ENCODE measurements at places on chromosomes 2 and 18.

DNA sequence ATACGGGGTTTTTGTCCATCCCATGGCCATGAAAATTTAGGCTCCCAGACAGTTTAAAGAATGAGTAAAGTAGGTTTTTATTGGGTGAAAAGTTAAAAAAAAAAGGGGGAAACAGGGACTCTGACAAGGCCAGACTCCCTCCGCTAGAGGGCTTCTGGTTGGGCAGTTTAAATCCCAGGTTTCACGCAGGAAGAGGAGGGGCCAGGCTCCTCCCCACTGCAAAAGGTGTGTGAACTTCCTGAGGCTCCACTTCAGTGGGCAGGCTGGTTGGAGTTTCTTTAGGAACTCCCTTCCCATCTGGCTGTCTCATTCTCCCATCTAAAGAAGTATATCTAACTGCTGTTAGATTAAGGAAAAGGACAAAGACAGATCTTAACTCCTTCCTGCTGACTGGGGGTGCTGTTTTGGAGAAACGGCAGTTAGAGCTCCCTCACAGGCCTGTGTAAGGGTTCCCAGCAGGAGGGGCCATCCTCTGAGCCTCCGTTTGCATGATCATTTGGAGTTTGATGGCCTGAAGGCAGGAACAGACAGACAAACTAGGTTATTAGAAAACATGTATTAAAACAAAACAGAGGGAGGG is 1160.7 kb downstream of the CNTNAP5 start:
- no peak for DNase-seq

DNA sequence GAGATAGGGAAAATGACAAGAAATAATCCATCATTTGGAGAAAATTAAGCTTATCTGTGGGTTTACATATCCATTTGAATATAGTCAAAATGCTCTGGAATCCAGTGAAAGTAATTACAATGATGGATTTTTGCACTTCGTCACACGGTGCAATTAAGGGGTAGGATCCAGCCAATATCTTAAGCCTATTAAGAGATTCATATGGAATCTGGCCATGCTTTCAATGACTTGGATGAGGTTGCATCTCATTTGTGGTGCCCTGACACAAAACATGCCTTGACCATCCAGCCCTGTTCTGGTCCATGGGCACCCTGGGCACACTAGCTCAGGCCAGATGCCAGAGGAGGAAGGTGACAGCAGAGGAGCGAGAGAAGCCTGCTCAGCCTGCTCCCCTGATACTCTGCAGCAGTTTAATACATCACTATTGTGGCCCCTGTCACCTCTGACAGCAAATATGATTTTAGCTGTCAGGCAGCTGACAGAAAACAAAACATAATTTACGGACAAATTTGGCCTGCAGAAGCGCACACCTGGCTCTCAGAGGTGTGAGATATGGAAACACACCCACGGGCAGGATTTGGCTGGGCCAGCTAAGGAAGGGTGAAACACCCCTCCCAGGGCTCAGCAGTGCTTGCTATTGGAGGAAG is 94.1 kb upstream of the ST8SIA3 start:
- no peak for DNase-seq

DNA sequence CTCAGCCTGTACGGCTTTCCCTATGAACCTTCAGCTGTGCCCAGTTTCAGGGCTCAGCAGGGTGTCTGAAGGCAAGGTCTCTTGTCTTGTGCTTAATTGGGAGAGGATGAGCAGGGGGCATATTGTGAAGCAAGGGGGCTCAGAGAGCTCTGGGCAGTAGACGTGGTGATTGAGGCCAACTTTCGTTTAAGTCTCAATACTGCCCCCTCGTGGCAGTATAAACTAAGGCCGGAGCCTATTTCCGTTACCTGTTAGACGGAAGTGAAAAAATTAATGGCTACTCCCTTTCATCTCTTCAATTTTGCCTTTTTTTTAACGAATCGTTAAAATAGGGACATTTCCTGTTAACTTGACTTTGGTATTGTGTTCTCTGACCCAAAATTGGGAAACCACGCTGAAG is 193.4 kb downstream of the TDRD15 start:
- DNase-seq: peak; percentile 52

DNA sequence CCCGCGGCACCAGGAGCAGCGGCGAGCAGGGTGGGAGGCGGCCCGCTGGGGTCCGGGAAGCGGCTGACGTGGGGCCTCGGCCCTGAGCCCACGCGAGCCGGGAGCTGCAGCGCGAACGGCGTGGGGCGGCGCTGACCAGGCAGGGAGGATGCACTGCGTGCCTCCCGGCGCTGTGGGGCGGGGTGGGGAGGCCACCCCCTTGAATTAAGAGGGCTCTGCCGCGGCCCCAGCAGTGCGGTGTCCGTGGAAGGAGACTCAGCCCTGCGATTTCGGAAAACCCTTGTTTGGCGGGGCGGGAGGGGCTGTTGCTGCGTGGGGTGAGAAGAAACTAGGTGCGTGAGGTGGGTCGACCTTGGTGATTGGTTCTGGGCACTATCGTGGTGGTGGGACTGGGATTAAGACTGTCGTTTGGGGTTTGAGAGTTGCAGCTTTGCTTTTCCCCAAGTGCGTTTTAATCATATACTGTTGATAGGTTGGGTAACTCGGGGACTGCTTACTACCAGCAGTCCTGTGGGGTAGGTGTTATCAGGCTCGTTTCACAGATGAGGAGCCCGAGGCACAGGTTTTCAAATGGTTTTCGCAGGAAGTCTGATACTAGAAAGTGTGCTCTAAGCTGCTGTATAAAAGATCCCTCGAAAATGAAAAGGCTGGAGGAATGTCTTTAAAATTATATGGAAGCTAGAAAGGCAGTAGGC is 722 bp downstream of the ACSL3 start:
- DNase-seq: peak; percentile 55

DNA sequence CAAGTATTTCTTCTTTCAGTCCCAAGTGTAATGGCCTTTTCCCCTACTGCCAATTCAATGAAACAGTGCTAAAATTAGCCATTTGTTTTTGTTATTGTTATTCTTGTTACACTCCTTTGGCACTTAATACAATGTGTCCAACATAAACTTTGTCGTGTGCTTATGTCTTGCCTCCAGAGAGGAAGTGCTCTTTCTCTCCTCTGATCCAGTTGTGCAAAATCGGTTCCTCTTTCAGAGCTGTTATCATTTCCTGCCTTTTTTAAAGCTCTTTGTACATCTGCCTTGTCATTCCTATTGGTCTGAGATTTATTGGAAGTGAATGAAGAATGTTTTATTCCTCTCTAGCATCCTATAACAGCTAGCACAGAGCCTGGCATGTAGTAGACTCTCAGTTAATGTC is 623.2 kb upstream of the ID2 start:
- DNase-seq: no peak

GRCh38 chr2:43685357-43685756 is 9.1 kb upstream of the C1GALT1C1L start:
- DNase-seq: no peak

DNA sequence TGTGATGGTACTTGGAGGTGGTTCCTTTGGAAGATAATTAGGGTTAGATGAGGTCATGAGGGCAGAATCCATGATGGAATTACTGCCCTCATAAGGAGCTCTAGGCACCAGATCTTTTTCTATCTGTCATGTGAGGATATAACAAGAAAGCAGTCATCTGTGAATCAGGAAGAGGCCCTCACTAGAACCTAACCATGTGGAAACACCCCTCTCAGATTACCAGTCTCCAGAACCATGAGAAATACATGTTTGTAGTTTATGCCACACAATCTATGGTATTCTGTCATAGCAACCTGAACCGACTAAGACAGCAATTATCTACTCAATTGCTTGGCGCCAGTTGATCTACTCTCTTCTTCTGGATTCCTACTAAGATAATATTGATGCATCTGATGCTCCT is 2.4 kb upstream of the SERPINB10 start:
- no peak for DNase-seq

- no peak for DNase-seq
Observed at GRCh38 chr18:70385474-70385873, 96.6 kb downstream of the SOCS6 start.

GRCh38 chr2:97011977-97012569 is 25.7 kb upstream of the FAM178B start:
- no peak for DNase-seq
